ENCODE measurements at places on chromosomes 7 and 10.

GRCh38 chr10:50291261-50291850 lies 40.0 kb upstream of the ASAH2 start:
- DNase-seq, result no peak

- no peak for DNase-seq
Measured at GRCh38 chr7:39825401-39825980, 124.6 kb upstream of the CDK13 start.

DNA sequence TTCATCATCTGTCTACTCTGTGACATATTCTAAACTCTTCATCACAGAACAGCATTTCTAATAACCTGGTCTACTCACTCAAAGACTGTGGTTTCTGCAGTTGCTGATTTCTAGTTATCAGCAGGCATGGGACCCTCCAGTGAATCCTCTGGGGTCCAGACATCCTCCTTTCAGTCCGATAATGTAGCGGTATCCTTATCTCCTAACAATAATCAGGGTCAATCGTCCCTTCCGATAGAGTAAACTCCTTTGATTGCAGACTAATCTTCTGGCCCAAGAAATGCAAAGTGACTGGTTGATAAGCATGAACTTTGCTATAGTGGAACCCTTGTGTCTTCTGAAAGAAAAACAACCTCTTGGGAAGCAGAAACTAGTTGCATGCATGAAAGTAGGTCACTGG lies 1209.8 kb upstream of the CELF2 start:
- DNase-seq, result no peak

DNA sequence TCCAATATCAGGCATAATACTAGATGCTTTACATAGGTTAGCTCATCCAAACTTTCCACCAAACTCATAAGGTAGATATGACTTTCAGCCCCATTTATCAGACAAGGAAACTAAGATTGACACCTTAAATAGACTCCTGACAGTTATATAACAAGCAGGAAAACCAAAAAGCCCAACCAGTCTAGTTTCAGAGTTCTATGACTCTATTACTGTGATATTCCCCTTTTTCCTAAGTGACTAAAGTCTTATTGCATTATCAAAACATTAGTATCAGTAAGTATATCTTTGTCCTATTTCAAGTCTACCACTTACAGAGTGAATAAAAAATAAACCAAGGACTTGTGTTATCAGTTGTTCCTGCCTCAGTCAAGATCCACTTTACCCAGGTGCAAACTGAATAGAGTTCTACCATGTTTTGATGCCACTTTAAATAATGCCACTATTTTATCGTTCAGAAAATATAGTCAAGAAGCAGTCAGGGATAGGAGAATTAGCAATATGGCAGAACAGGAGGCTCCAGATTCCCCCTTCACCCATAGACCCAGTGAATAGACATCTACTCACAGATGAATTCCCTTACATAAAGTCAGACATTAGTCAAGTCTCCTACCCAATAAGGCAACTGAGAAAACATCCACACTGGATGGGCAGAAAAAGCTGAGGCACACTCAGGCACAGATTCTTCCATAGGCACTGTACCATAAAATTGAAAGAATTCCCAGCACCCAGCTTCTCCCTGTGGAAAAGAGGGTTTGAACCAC lies 74.1 kb downstream of the CRPPA start:
- DNase-seq, result no peak

DNA sequence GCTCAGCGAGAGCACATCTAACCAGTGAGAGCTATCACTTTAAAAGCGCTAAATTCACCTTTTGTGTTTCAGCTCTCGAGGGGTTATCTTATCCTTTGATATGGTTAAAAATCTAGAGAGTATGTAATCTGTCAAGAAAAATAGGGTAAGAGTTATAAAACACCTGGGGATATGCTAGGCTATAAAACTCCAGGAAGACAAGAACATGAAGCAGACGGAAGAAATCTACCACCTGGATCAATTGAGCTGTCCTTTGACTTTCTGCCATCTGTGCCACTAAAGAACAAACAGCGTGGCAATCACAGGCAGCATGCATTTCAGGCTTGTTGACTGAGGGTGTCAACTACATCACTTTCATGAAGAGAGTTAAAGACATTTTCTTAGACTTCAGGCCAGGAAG lies 83.1 kb downstream of the ZNF248 start:
- no peak for DNase-seq

GRCh38 chr10:14787938-14788337 lies 13.2 kb upstream of the FAM107B start:
- no peak for DNase-seq

GRCh38 chr10:110501142-110501937 lies 3.6 kb downstream of the DUSP5 start:
- peak; percentile 39 for DNase-seq

DNA sequence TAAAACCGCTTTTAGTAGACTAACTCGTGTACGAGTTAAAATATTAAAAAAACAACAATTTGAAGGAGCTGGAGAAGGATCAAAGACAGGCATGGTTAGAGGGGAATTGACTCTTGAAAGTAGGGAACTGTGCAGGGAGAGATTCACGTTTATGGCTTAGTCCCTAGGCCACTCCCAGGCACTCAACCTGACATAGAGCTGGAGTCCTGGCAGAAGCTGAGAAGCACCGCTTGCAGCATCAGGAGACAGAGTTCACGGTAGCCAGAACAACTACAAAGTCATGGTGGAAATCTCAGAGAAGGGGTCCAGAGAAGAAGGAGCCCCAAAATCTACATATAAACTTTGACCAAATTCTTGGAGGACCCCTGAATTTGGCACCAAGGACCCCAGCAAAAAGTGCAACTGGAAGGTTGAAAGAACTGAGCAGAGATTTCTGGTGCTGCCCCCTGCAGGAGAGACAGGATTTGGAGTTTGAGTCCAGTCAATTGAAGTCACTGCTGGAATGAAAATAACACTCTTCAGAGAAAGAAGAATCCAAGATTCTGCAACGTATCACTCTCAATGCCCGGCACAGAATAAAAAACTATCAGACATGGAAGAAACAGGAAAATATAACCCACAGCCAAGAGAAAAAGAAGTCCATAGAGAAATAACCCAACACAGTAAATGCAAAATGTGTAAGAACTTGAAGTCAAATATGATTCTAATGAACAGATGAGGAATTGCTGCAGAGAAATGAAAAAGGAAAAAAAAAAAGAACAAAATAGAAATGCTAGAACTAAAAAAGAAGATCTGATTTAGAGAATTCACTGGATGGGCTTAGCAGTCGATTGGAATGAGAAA lies 493.3 kb upstream of the PODXL start:
- DNase-seq, result no peak

- DNase-seq, result no peak
Measured at GRCh38 chr10:110007161-110007700, 553 bp upstream of the ADD3 start.
